ENCODE measurements at places on chromosomes 6 and 20.

- DNase-seq = no peak
Measured at GRCh38 chr6:46044881-46045617, 29.4 kb upstream of the CLIC5 start.

DNA sequence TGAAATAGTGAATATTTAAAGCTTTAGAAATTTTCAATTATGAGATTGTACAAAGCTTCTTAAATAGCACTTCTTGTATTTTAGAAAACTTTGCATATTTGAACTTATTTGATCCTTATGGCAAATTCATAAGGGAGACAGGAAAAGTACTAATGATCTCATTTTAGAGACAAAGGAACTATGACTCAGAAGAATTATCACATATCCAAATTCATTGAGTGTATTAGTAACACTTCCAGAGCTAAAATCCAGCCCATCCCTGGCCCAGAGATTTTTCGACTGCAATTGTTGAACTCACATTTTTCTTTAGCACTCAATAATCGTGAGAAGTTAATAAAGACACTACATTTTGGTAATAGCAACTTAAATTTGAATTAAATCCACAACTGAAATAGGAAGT, 704.3 kb downstream of the EPM2A start:
- no peak for DNase-seq

GRCh38 chr20:37528446-37529213, 954 bp upstream of the BLCAP start:
- DNase-seq = no peak

DNA sequence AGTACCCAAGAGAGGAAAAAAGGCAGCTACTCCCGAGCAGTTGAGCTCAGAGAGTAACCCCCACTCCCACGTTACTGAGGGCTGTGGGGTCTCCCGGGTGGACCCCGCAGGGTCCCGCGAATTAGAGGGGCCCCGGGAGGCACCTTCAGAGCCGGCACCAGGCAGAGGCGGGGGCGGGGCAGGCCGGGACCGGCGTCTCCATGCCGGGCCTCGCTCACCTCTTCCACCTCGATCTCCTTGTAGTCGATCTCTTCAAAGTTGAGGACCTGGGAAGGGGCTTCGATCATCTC, 381 bp downstream of the MAP3K7 start:
- peak; percentile 47 for DNase-seq

- DNase-seq = no peak
Measured at GRCh38 chr20:40967700-40968099, 60.9 kb upstream of the TOP1 start.

- no peak for DNase-seq
Measured at GRCh38 chr20:56606174-56606945, 22.7 kb upstream of the TFAP2C start.

DNA sequence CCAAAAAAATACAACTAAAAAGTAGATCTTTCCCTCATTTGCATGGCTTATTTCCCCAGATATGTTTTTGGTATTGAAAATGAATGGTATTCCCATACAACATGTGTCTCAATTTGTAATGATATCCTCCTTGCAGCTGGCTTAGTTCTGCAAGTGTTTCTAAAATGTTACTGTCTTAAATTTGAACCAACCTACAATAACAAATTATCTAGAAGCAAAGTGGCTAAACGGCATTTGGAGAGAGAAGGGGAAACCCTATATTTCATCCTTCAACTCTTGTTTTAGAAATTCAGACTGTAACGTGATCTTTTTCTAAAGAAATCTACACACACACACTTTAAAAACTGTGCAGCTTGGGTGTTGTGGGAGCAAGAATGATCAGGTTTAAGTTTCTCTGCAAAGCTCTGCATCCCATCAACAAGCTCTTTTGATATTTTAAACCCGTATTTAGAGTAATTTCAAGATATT, 153.0 kb downstream of the SOBP start:
- no peak for DNase-seq

- DNase-seq = no peak
Measured at GRCh38 chr20:62787866-62788265, 8.4 kb upstream of the MRGBP start.

DNA sequence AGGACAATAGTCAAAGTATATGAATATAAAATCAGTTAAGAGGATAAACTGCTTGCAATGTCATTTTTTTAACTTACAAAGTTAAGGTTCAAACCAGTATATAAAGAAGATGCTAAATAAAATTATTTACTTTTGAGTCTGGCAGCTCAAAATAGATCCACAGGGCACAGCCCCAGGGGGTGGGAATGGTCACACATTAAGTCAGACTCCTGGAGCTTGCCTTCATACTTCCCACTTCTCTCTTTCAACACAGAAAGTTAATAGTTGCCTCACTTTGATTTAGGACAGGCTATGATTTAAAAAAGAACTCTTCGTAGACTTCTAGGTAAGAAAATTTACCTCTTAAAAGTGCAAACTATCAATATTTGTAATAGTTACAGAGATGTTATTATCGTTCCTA, 158.3 kb upstream of the RUNX2 start:
- DNase-seq = no peak

- no peak for DNase-seq
Measured at GRCh38 chr6:100724696-100725095, 156.4 kb downstream of the ASCC3 start.

DNA sequence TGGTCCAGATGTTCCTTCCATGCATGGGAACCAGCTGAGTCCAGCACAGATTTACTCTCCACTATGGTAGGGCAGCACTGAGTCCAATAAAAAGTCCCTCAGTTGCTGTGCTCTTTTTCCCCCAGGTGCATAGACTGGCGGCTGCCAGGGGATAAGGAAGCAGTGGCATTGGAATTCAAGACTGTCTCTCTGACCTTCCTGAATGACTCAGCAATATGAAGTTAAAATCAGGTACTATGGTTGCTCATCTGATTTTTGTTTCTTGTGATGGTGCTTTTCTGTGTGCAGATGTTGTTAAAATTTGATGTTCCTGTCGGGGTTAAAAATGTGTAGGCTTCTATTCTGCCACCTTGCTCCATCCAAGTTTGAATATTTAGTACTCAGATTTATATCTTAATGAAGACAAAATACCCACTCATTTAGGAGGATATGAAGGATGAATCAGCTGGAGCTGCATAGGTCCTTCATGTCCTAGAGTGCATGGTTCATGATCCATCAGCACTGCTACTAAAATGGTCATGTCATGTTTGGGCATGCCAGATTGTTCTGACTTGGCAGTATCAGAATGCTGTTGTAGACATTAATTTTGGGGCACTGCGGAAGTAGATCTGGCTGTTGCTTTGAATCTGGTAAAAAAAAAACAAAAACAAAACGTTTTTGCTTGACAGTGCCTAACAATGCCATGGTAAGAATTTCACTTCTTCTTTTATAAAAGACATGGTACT, 321.2 kb upstream of the MAP3K7 start:
- no peak for DNase-seq

- DNase-seq = no peak
Measured at GRCh38 chr6:136087986-136088385, 162.1 kb downstream of the MTFR2 start.

- no peak for DNase-seq
Measured at GRCh38 chr6:133548423-133549159, 307.4 kb downstream of the EYA4 start.

DNA sequence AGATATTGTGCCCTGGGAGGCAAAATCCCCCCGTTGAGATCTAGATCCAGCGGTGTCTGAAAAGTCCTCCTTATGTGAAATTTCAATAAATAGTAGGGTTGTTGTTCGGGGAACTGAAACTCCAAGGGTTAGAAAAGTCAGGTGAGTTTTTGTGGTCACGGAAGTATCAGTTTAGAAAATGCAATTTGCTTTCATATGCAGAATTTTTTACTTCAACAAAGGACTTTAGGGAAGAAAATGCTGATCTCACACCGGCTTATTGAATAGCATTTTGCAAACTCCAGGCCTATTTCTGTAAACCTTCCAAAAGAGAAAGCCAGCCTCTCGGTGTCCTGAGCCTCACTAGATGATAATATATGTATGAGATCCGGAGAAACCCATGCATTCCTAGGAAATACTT, 254.7 kb downstream of the TSHZ2 start:
- DNase-seq = no peak

DNA sequence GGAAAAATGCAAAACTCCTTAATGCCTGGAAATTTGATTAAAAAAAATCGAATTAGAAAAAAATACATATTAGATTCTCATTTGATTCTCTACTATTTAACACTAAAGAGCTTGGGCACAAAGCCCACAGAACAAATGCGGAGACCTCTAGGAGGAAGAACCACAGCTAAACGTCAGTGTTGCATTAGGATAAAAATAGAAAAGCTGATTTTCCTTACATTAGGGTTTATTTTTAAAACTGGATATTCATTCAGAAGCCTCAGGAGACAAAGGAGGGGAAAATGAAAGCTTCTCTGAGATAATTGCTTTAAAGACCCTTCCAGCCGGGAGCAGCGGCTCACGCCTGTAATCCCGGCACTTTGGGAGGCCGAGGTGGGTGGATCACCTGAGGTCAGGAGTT, 77.3 kb downstream of the ECT2L start:
- DNase-seq = no peak

DNA sequence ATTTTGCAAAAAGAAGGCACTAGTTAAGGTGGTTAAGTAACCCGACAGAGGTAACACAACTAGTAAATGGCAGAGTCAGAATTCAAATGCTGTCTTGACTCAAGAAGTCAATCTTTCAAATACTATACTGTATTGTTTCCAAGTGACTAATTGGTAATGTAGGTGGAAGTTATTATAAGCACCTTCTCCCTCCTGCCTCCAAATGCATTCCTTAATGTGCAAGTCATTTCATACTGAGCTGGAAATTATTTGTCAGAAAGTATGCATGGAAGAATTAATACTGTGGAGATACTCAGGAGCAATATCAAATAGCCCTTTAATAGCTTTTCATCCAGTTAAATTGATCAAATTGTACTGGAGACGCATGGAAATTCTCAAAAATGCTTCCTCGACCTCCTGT, 579.1 kb downstream of the DOK5 start:
- DNase-seq = no peak

- no peak for DNase-seq
Measured at GRCh38 chr20:944148-944547, 28.0 kb upstream of the ANGPT4 start.

GRCh38 chr6:163554663-163555062, 140.1 kb downstream of the QKI start:
- peak; percentile 59 for DNase-seq

DNA sequence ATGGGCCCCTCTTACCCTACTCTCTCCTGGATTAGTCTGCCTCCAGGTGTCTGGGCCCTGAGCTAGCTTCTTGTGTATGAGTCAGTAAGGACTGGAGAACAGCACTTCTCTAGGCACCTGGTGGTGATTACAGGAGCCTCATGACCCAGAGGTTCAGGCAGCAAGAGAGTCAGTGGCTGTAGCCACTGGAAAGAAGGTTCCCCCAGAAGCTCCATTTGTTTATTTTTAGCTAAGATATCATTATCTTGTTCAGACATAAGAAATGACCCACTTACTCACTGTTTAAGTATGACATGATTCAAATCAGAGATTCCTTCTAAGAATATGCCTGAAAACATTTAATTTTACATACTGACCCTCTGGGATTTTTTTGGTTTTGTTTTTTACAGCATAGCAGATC, 23.6 kb upstream of the SLC4A11 start:
- no peak for DNase-seq

DNA sequence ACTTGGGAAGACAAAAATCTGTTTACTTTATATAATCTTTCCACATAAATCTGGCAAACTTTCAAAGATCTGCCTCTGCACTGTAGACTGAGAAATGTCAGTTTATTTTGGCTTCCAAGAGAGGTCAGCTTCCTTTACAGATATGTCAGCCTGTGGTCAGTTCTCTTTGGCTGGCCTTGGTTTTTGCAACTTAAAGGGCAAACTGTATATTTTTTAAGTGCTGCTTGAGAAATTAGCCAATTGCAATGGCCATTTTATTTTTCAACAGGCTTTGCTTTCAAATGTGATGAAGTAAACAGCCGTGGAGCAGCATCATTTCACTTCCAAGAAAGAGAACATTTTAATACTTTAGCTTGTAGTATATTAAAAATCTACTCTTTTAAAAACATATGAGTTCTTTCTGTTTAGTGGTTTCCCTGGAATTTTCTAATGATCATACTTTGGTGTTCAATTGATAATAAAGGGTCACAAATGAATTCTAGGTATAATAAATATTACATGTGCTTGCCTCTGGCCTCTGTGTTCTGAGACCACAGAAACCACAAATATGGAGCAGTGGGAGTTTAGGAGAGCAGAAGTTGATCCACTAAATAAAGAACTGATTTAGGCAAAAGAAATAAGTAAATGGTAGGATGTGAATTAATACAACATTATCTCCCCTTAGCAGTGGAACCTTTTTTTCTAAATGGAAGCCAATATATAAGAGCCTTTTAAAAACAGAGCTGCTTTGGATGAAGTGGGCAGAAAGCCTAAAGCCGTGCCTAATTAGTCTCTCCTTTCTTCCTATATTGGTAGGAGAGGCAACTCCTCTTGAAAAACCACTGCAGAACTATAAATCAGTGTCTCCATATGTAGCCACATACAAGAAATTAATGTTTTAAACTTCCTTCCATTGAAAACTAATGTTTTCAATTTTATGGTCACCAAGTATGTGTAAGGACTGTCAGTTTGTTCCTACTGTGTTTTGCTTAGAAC, 16.2 kb downstream of the ADGRB3 start:
- no peak for DNase-seq

GRCh38 chr20:32559753-32560380, 25.3 kb downstream of the NOL4L start:
- DNase-seq = no peak

DNA sequence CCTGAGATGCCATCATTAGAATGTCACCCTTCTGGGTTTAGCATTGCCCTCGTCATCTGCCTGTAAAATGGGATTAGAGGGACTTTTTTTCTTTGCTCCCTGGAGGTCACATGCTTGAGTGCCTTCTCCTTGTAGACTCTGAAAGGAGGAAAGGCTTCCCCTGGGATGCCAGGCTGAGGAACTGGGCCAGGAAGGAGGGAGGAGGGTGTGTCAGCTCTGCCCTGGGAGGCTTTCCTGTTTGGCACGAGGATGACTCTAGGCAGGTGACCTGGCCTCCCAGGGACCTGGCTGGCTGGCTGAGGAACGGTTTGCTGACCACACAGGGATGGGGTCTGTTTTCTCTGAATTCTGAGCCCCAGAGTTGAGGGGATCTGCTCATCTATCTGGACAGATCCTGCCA, 137.9 kb upstream of the RNF24 start:
- DNase-seq = no peak

GRCh38 chr6:98036344-98036923, 753.4 kb upstream of the MMS22L start:
- DNase-seq = no peak

DNA sequence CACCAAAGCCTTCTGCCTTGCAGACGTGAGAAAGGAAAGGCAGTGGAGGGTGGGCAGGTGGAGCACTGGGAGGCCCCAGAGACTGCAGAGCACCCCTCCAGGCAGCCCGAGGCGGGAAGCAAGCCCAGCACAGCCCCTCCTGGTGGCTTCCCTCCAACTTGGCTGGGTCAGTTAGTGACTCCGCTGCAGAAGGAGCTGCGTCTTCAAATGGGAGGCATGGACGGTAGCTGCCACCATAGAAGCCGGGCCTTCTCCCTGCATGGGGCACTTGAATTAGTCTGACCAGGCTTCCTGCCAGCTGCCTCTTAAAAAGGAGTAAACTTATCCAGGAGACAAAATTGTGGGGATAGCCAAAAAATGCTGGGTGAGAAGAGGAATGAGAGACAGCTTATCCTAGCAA, 88.0 kb upstream of the RPS6KA2 start:
- no peak for DNase-seq
